Gastroesophageal sphincter (tissue), 4 donors: ENCODE measurements at places on chromosomes 16 and 17. TPM values are rescaled to one million over a fixed set of nuclear protein-coding genes. Genes with fewer than 3 reads are reported as not detected.

DNA sequence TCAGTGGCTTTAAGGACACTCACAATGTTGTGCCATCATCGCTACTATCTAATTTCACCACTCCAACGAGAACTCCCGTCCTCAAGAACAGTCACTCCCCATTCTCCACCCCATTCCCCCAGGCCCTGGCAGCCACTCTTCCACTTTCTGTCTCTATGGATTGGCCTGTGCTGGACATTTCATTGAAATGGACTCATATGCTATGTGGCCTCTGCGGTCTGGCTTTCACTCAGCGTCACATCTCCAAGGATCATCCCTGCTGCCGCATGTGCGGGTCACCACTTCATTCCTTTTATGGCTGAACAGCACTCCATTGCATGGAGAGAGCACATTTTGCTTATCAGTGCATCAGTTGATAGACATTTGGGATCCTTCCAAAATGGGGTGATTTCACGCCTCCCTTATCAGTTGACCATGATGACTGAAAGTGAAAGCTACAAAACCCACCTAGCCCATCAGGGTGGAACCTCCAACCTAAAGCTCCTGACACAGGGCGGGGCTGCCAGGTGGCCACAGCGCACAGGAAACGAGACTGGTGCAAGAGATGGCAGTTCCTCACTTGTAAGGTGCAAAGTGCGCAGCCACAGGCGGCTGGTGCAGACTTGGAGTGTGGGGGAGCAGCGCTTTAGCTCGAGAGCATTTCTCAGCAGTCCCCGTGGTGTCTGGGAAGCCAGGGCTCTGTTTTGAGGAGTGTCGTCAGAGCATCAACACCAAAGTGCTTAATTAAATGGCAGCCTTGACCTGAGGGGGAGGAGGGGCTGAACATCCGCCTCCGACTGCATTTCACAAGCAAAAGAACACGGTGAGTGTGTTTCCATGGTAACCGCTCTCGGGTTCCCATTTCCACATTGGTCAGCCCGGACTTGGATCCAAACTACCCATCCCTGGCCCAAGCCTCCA is 23.8 kb downstream of the COTL1 start:
- no peak for ATAC-seq

GRCh38 chr17:79829004-79829403 is 10.2 kb downstream of the CBX4 start:
- ATAC-seq, result no peak

TBX4 gene
- total RNA-seq, result 0.27 TPM

PRR15L gene
- 0.19 TPM for total RNA-seq

CACNG3 gene
- total RNA-seq, result not detected

- ATAC-seq, result peak; percentile 17
Measured at GRCh38 chr17:83080858-83081683, 1.7 kb downstream of the METRNL start.

- ATAC-seq, result no peak
Measured at GRCh38 chr16:12907670-12908233, 6.4 kb downstream of the SHISA9 start.

DNA sequence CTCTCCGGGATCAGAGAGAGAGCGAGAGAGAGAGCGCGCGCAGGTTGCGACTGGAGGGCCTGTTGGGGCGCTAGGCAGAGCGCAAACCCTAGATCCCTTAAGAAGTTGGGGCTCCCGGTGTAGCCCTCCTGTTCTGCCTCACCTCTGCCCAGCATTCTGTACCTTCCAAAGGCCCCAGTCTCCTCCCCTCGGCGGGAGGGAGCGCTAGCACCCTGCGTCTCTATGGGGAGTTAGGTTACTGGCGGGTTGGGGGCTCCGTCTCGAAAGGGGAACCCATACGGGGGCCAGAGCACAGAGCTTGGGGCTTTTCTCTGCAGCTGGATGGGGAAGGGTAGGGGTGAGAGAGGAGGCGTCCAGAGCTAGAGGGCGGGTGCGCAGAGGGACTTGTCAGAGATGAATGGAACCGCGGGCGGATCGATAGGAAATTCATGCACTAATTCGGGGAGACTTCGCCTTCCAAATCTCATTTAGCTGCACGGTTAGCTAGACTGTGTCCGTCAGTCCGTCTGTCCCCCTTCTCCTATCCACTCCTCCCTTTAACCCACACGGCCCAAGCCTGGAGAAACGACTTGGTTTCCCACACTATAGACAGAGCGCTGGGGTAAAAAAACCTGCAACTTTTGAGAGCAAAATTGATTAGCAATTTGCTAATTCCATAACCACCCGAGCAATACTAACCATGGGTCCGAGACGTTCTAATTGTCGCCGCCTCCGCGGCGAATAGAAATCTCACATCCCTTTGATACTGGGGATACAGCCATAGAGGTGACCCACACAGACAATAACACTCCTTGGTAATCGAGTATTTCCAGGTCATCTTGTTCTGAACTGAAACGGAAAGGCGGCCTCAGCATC is 693 bp upstream of the HOXB4 start:
- ATAC-seq, result no peak

GRCh38 chr16:69711115-69711740 is 15.1 kb downstream of the NQO1 start:
- no peak for ATAC-seq

- peak; percentile 29 for ATAC-seq
Measured at GRCh38 chr17:80992077-80992947, 671 bp downstream of the CHMP6 start.

KRTAP4-6 gene
- total RNA-seq, result not detected

DNA sequence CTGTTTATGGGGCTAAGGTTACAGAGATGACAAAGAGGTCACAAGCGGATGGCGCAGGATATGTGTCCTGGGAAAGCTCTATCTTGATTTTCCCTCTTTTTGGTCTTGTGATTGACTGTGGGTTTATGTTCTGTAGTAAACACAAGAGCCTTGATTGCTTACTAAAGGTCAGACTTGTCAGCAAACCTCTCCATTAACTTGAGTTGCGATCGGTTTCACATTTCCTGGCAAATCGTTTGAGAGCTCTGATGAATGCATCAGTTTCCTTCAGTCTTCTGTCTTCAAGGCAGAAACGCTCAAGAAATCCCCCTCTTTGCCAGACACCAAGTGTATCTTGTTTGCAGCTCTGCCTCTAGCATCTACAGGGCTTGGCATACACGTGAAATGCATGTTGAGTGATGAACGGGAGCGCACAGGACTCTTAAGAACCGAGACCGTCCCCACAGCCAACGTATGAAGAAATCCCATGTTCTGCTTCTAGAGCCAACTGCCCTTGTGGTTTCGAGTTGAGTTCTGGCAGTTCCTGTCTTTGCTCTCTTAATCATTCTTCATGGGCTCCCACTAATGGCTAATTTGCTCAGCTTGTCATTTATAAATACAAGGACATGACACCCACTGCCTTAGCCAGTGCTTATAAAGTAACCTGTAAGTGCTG is 143.3 kb downstream of the PITPNC1 start:
- ATAC-seq, result peak; percentile 69

PCGF2 gene
- total RNA-seq, result 13.0 TPM

- no peak for ATAC-seq
Measured at GRCh38 chr17:28744972-28745785, 1.4 kb downstream of the TRAF4 start.

DNA sequence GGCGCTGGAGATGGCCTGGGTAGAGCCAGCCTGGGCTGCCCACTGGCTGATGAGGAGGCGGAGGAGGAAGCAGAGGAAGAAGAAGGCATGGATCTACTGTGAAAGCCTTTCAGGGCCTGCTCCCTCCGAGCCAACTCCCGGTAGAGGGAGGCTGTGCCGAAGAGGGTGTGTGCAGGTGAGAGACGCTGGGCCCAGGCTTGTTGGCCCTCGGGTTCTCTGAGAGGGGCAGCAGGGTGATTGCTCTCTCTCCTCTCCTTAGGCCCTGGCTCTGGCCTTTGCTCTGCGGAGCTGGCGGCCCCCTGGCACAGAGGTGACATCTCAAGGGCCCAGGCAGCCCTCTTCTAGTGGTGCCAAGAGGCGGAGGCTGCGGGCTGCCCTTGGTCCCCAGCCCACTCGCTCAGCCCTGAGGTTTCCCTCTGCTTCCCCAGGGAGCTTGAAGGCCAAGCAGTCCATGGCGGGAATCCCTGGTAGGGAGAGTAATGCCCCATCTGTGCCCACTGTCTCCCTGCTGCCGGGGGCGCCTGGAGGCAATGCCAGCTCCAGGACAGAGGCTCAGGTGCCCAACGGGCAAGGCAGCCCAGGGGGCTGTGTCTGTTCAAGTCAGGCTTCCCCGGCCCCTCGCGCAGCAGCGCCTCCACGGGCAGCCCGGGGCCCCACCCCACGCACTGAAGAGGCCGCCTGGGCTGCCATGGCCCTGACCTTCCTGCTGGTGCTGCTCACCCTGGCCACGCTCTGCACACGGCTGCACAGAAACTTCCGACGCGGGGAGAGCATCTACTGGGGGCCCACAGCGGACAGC is 3.6 kb downstream of the TP53I13 start:
- ATAC-seq, result peak; percentile 8

- ATAC-seq, result peak; percentile 72
Measured at GRCh38 chr17:600576-601243, 113.9 kb downstream of the VPS53 start.

NT5M gene
- total RNA-seq, result 2.3 TPM

DNA sequence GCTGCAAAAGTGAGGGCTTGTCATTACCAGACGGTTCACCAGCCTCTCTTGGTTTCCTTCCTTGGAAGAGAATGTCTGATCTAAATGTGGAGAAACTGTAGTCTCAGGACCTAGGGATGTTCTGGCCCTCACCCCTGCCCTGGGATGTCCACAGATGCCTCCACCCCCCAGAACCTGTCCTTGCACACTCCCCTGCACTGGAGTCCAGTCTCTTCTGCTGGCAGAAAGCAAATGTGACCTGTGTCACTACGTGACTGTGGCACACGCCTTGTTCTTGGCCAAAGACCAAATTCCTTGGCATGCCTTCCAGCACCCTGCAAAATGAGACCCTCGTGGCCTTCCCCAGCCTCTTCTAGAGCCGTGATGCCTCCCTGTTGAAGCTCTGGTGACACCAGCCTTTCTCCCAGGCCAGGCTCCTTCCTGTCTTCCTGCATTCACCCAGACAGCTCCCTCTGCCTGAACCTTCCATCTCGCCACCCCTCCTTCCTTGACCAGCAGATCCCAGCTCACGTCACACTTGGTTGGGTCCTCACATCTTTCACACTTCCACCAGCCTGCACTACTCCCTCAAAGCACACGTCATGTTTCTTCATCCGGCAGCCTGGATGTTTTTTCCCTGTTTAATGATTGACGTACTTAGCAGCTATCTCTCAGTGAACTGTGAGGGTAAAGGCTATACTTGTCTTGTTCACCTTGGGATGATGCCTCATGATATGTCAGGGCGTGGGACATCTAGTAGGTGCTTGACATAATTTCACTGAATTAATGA is 4.3 kb downstream of the ZNF768 start:
- no peak for ATAC-seq

DNA sequence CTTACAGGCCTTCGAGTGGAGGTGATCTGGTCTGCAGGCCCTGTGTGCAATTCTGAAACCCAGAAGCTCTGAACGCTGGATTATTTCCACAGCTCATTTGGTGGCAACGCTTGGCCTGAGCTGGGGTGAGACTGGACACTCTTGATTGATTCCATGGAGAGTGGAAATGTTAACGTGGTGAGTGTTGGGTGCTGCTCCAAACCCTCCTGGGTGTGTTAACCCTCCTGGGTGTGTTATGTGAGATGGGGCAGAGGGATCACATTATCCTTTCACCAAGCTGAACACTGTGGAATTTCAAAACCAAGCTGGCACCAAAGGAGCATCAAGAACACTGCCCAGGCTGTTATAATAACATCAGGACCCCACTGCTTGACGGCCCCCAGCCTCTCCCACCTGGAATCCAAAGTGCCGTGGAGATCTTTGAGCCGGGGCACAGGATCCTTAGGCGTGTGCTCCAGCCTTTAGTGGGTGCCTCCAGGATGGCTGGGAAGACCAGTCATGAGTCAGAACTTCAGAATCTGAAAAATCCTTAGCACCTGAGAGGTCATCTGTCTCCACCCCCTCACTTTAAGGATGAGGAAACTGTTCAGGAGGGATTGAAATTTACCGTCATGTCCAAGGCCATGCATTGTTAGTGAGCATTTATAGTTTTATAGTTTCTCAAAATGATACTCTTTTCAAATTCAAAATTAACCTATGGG is 75.0 kb downstream of the RPTOR start:
- ATAC-seq, result no peak

HEATR9 gene
- total RNA-seq, result not detected

- peak; percentile 92 for ATAC-seq
Measured at GRCh38 chr17:1134634-1135324, 45.0 kb downstream of the ABR start.

- ATAC-seq, result peak; percentile 39
Measured at GRCh38 chr17:10738521-10739258, 8.9 kb upstream of the TMEM220 start.

DNA sequence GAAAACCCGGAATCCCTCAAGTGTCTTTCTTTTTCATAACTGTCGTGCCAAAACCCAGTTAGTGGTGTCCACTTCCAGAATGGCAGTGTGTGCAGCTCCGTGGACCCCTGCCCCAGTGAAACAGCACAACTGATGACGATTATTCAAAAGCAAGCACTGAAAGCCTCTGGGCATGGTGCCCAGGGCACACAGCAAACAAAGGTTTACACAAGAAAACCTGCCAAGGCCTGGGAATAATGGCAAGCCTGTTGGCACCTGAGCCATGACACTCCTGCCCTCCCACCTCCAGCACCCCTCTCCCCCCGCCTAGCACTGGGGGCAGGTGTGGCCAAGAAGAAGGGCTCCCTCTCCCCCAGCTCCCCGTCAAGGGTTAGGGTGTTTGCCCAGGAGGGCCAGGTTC is 2.8 kb downstream of the PKMYT1 start:
- no peak for ATAC-seq

HNF1B gene
- total RNA-seq, result not detected

DNA sequence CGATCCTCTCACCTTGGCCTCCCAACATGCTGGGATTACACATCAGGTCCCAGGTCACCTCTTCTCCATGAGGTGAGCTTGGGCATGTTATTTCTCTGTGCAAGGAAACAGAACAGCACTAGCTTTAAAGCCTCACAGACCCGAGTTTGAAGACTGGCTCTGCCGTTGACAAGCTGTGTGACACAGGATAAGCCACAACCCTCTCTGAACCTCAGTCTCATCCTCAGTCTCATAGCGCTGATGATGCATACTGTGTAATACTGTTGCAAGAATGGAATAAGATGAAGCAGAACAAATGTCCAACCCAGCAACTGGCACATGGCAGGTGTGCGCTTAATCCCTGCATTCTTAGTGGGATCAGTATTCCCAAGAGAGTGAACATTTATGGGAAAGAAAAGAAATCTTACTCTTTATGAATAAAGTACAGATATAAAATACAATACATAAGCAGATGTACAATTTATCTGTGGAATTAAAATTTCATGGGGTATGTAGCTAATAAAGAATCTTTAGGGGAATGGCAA is 43.5 kb downstream of the ABAT start:
- ATAC-seq, result no peak

DNA sequence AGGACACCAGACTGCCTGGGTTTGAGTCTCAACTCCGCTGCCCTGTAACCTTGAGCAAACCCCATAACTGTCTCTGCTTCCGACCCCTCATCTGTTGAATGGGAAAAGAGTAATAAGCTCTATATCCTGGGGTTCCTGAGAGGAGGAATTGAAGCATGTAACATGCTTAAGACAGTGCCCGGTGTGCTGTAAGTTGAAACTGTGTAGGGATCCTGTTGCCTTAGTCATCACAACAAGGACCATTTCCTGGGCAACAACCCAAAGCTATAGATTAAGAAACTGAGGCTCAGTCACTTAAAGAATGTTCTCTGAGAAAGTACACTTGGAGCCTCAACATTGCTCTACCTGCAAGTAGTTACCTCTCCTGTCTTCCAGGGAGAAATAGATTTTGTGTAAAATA is 23.0 kb downstream of the CDH13 start:
- no peak for ATAC-seq
